Retina (tissue), 1 donor: ENCODE measurements at places on chromosomes 12 and 14.

DNA sequence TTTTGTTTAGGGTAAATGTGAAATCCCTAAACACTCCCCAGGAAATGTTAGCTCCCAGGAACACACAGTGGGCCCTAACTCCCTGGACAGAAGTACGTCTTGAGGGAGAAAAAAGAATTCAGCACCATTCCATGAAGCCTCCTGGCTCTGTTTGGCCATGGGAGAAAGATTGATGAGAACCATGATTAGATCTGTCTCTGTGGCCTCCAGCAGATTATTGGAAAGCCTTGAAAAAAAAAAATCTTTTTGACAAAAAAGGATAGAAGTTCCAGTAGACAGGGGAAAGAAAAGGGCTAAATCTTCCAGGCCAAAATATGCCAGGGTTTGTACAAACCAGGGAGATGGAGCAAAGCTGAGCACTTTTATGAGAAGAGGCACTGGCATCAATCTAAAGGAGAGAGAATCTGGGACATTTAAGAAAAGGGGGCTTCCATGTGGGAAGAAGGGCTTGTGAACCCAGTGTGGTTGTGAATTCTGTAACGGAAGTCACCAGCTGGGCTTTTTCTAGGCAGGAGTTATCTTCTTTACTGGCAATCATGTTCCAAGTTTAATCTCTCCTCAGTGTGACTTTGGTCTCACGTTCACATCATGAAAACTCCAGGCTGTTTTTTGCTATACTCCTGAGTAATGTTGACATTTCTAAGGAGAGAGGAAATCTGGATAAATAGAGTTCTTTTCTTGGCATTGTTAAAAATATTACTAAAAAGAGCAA, 426.7 kb downstream of the RAD51B start:
- DNase-seq = no peak

GRCh38 chr12:75665216-75665615, 153.8 kb upstream of the KRR1 start:
- no peak for DNase-seq

- no peak for DNase-seq
Observed at GRCh38 chr12:132492522-132492921, 2.6 kb downstream of the FBRSL1 start.

DNA sequence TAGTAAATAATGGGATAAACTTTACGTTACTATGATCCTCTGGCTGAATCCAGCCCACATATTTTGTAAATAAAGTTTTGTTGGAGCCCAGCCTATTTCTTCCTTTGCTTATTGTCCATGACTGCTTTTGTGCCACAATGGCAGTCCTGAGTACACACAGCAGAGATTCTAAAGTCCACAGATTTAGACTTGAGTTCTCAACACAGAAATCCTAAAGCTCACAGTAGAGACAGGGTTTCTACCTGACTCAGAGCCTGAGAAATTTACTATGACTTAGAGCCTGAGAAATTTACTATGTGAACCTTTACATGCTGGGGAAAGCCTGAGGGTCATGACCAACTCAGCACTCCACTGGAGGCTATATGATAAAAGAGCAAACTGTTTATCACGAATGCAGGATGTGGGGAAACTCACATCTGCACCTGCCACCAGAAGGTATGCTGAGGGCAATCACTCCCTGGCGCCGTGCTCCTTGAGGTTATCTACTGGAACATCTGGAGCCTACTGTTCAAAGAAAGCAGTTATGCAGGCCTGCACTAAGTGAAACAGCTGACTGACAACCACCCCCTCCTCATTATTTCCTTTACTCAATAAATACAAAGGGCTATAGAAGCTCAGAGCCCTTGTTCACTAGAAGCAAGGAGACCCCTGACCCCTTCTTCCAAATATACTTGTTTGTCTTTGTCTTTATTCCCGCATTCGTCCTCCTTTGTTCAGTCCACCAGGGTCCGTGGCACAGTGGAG, 52.6 kb upstream of the BICD1 start:
- DNase-seq = no peak

GRCh38 chr14:67240168-67240932, 885 bp upstream of the PALS1 start:
- no peak for DNase-seq
